ENCODE measurements at places on chromosomes 6 and 20.

DNA sequence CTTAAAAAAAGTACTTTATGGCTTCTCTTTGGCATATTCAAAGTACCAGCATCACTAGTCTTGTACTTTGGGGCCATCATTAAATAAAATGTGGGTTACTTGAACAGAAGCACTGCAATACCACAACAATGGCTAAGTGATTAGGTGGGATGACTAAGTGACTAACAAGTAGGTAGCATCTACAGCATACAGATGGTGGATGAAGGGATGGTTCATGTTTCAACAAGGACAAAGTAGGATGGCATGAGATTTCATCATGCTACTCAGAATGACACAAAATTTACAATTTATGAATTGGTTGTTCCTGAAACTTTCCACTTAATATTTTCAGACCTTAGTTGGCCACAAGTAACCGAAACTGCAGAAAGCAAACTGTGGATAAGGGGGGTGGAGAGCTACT, 7.7 kb downstream of the MPC1 start:
- H3K4me3 ChIP-seq, result no peak overlapping the region
- no peaks in the 10 kb centered on the region for H3K27me3 ChIP-seq
- no peaks in the 10 kb centered on the region for H3K36me3 ChIP-seq

DNA sequence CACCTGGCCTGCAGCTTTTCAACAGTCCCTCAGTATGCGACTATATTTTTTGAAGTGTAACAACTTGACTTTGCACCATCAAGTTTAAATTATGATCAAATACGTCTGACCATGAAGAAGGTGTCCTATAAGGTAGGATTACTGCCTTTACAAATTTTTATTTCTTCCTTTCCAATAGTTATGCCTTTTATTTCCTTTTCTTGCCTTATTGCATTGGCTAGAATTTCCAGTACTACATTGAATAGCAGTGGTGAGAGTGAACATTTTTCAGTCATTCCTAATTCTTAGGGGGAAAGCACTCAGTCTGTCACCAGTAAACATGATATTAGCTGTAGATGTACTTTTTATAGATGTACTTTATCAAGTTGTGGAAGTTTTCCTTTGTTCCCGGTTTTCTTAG, 81.4 kb downstream of the IRAK1BP1 start:
- H3K36me3 ChIP-seq, result peaks cover 69% of the 10 kb centered on the region
- H3K4me3 ChIP-seq, result no peak overlapping the region
- H3K4me1 ChIP-seq, result no peaks in the 10 kb centered on the region
- no peak for DNase-seq
- H3K27ac ChIP-seq, result no peak overlapping the region
- H3K27me3 ChIP-seq, result no peaks in the 10 kb centered on the region

GRCh38 chr6:5455142-5455541, 193.8 kb downstream of the FARS2 start:
- no peak for DNase-seq
- no peaks in the 10 kb centered on the region for H3K27me3 ChIP-seq
- no peaks in the 10 kb centered on the region for H3K36me3 ChIP-seq

- H3K4me1 ChIP-seq, result no peaks in the 10 kb centered on the region
- DNase-seq, result no peak
- H3K27ac ChIP-seq, result no peak overlapping the region
- H3K36me3 ChIP-seq, result no peaks in the 10 kb centered on the region
- H3K27me3 ChIP-seq, result no peaks in the 10 kb centered on the region
Measured at GRCh38 chr6:158735009-158735408, 84.2 kb downstream of the EZR start.

DNA sequence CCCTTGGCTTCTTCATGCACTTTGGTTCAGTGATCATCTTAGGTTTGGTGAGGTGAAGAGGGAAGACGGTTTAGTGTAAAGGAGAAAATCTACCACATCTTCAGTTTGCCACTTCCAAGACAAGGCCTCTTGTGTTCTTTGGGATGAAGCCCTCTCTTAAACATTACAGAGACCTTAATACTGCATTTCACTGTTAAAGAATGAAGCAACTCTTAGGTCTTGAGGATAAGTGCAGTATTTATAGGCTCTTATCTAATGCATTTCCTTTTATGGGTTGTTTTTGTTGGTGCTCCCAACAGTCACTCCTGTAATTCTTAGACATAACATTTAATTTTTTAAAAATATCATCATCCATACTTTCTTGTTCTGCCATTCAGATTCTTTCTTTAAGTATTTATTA, 139.9 kb upstream of the LAMP5 start:
- H3K27ac ChIP-seq, result peak overlapping the region; percentile 77
- no peaks in the 10 kb centered on the region for H3K27me3 ChIP-seq
- peaks cover 13% of the 10 kb centered on the region for H3K36me3 ChIP-seq
- DNase-seq, result no peak
- H3K4me1 ChIP-seq, result peaks cover 24% of the 10 kb centered on the region

GRCh38 chr6:11208854-11209253, 23.6 kb downstream of the NEDD9 start:
- DNase-seq, result no peak
- H3K4me3 ChIP-seq, result no peak overlapping the region
- no peak overlapping the region for H3K27ac ChIP-seq
- H3K36me3 ChIP-seq, result peaks cover 25% of the 10 kb centered on the region
